ENCODE measurements at places on chromosomes 7 and 10.

GRCh38 chr10:50279489-50279888, 28.2 kb upstream of the ASAH2 start:
- no peak for DNase-seq

GRCh38 chr7:111853201-111853990, 291.1 kb upstream of the IMMP2L start:
- DNase-seq = no peak

DNA sequence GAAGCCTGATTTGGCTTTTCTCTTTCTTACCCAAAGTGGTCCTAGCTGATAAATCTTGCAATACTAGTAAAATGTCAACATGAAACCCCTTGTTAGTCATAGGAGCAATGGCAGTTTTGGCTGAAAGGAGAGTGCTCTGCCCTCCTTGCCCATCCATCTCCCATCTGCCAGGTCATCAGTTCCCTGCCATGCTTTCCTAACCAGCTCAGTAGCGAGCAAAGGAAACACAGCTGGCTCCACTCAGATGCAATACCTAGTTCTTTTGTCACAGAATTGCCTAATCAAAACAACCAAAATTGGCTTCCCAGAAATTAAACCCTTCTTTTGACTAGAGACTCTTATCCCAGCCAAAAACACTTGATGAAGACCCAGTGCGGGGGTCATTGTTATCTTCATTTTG, 733.0 kb downstream of the CCSER2 start:
- DNase-seq = no peak

DNA sequence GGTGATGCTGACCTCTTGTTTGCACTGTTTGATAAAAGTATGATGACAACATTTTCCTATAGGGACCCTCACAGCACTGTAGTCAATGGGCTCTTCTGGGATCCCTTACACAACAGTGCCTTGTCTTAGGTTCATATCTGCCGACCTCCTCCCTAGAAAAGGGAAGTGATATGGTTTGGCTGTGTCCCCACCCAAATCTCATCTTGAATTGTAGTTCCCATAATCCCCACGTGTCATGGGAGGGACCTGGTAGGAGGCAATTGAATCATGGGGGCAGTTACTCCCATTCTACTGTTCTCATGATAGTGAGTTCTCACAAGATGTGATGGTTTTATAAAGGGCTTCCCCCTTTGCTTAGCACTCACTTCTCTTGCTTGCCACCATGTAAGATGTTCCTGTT, 23.1 kb downstream of the ZC3HAV1 start:
- no peak for DNase-seq

DNA sequence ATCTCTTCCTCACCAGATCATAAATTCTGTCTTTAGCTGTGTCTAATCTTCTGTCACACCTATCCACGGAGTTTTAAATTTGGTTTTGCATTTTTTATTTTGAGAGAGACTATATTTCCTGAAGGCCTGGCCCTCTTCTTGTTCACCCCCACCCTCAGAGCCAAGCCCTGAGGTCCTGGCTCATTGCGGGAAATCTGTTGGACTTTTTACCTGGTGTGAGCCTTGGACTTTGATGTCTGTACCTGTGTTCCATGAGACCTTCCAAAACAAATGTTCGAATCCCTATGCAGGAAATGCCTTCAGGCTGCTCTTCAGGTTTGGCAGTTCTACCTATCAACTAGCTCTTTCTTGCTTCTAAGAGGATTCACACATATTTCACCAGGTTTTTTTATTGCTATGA, 175.2 kb upstream of the GRB10 start:
- no peak for DNase-seq

DNA sequence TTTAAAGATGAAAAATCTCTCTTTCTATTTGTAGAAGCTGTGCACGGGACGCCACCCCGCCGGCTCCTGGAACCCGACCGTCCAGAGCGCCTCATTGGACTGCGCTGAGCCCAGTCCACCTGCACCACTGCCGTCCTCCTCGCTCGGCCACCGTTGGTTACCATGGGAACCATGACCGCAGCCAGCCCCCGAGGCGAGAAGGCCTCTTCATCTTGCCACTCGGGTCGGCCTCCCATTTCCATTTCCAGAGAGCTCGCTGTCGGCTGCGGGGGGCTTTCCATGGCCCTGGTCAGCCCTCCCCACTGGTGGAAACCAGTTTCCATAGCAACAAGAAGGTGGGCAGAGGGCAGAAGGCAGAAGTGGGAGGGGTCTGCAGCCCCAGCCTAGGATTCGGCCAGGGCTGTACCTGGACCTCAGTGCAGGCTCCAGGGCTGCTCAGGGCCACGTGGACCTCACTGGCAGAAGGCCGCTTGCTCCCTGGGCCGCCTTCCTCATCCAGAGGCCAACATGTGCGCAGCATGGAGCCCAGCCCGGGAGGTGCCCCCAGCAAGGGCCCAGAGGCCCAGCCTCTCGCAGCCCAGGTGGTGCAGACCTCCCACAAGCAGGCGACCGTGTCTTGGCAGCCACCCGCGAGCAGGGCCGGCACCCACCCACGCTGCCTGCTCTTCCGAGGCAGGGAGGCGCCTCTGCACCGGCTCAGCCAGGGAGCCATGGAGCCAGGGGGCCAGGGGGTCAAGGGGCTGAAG, 283.5 kb upstream of the PPP2R2D start:
- DNase-seq = no peak

DNA sequence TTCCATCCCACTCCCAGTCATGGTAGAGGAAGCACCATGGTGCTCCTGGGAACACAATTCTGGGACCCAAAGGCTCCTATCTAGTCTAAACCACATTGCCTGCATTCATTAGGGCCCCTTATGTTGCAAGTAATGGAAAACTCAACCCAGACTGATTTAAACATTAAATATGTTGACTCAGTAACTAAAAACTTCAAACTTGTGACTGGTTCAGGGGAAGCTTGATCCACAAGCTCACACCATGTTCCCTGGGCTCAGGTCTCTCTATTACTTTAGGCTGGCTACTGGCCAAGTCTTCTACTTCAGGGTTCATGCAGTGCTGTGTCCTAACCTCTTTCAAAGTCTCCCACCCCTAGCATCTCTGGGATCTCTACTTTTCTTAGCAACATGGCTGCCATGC, 13.1 kb downstream of the WNT16 start:
- DNase-seq = no peak

DNA sequence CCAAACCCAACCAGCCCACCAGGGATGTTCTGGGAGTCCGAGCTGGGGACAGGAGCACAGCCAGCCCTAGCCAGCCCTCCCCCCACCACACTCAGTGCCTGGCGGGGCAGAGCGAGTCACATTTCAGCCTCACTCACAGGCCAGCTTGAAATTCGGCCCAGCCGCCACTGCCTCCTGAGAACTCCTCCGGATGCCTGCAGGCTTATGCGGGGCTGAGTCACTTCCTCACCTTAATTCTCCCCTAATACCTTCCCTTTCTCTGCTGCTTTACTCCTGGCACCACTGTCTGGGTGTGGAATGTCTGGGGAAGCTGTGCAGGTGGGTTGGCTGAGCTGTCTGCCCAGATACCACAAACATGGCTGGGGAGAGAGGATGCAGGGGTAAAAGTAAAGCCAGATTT, 22.6 kb upstream of the DLG5 start:
- DNase-seq = peak; percentile 60

DNA sequence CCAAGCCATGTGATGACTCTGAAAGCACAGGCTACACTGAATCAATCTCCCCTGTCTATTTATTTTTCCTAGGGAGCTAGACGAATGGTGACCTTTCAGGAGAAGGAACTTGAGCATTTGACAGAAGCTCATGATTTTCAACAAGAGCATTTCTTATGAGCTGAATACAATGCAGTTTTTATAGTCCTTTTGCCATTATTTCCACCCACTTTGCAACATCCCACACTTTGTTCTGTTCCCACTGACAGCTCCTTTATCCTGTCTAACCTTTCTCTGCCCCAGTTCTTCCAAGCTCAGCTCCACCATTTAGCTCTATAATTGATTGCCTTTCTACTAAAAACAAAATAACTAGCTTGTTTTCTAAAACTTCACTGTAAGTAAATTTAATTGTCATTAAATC, 91.9 kb upstream of the PRSS1 start:
- DNase-seq = no peak

- DNase-seq = peak; percentile 8
Measured at GRCh38 chr7:91771394-91771793, 109.1 kb downstream of the MTERF1 start.

DNA sequence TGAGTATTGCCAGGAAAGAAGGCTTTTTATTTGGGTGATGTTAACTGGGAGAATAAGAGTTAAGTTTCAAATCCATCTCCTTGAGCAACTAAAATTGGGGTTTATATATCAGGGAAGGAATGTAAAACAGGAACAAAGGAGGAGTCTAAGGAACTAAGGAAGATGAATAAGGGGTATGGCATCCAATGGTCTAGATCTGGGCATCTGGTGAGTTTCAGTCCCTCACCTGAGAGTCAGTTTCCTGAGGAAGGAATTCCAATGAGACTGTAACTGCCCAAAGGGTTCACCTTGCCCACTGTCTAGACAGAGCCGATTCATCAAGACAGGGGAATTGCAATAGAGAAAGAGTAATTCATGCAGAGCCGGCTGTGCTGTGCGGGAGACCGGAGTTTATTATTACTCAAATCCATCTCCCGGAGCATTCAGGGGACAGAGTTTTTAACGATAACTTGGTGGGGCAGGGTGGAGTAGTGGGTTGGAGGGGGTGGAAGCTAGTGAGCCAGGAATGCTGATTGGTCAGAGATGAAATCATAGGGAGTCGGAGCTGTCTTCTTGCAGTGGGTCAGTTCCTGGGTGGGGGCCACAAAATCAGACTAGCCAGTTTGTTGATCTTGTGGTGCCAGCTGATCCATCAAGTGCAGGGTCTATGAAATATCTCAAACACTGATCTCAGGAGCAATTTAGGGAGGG, 188.3 kb upstream of the STK17A start:
- no peak for DNase-seq

DNA sequence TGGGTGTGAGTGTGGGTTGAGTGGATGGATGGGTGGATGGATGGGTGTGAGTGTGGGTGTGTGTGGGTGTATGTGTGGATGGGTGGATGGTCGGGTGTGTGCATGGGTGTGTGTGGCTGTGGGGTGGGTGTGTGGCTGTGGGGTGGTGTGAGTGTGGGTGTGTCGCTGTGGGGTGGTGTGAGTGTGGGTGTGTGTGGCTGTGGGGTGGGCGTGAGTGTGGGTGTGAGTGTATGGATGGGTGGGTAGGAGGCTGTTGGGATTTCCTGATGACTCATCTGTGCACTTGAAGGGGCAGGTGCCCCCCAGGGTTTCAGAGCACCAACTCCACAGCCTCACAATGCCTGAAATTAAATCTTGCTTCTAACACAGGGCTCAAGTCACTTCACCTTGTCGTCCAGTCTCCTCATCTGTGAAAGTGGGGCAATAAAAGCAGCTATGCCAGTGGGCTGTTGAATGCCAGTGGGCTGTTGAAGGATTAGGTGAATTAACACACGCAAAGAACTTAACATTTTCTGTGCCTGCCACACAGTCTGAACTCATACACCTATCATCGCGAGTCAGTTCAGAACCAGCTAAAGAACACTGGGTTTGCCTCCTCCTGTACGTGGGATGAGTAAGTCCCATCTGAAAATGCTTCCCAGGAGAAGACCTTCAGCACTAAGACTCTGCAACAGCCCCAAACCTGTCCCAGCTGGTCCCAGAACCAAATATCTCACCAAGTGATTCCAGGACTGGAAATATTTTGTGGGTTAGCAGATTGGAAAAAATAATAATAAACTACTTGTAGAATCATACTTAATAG, 32.0 kb downstream of the SFMBT2 start:
- DNase-seq = no peak

DNA sequence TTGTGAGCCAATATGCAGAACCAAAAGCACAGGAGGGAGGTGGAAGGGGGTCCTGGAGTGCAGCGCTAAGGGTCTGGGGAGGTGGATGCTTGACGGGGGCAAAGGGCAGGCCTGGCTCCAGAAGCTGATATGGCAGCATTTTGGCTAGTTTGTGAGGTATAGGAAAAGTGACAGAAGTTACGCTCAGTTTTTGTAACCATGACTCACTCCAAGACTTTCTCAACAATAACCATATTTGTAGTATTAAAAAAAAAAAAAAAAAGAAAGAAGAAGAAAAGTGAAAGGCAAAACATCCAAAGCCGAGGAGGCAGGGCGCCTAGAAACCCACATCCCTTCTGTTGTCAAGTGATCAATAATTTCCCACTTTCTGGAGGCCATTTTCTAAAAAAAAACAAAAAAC, 92.3 kb downstream of the RNF216 start:
- DNase-seq = no peak

GRCh38 chr10:110355141-110355831, 50.6 kb upstream of the SMNDC1 start:
- DNase-seq = peak; percentile 69

DNA sequence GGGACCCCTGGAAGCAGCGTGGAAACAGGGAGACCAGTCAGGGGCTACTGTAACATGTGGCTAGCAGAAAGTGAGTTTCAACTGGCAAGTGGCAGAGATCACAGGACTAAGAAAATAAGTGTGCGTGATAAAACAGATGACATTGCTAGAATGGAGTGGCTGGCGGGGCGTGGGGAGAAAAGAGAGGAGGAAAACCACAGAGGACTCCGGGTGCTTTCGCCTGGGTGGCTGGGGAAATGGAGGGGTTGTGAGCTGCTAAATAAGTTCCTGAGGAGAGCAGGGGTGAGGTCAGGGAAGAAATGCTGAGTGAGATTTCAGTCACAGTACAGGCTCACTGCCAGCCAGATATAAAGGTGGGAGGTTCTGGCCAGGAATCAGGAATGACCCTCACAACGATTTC, 166.9 kb downstream of the MYOF start:
- no peak for DNase-seq

DNA sequence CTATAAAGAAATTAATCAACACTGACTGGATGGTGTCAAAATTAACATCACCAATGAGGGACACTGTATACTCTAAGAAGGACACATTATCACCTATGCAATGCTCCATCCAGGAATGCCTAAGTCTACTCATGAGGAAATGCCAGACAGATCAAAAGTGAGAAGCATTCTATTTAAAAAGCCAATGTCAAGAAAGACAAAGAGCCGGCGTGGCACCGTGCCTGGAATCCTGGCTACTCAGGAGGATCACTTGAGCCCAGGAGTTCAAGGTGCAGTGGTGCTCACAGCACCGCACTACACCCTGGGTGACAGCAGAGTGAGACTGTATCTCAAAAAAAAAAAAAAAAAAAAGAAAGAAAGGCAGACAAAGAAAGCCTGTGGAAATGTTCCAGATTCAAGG, 45.5 kb upstream of the ANAPC16 start:
- DNase-seq = no peak

- DNase-seq = no peak
Measured at GRCh38 chr7:26690135-26690805, 174.1 kb downstream of the SKAP2 start.

DNA sequence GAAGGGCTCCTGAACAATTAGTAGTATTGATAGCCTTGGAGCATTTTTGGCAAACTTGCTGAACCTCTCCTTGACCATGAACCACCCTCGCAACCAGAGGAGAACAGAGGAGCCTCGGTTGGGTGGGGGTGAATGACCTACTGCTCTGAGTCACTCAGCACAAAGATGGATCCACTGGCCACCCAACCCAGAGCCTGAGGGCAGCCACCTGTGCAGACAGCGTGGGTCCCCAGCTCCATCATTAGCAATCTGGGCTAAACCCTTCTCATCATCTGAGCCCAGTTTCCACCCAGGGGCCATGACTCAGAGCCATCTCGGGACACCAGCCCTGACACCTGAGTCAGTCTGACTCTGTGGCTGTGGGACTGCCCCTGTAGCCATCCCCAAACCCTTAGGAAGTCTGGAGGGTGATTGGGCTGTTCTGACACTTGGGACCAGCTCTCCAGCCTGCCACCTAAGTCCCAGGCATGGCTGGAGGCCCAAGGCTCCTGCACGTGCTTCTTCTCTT, 171.8 kb upstream of the GPR26 start:
- DNase-seq = no peak

Data from RKO (cell line).